ENCODE measurements at places on chromosomes 2 and 18.

DNA sequence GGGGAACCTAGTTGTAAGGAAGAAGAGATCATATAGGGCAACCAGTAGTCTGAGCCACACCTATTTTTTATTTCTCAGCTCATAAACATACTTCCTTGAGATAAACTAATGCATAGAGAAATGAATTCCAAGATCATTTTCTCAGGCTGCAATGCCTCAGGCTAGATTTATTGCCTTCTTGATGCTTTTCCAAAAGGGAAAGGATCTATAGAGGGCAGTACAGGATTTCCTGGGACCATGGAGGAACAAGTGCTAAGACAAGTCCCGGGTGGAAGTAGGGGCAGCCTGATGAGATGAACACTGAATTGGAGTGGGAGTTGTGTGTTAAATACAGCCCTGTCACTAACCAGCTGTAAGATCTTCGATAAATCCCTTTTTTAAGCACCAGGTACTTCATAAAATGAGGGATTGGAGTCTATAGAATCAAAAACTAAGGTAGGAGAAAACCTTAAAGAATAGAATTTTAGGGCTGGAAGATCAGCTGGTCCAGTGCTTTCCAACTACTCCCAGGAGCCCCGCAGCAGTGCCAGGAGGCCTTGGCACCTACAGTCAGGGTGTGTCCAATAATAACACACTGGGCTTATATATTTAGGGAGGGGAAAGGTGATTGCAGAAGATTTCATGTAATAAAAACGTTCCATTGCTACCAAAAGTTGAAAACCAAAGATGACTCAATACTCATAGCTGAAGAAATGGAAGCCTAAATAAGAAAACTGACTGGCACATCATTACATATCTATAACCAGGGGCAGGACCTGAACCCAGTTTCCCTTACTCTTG lies 58.1 kb downstream of the SERTAD2 start:
- no peak for DNase-seq

GRCh38 chr2:212911011-212911410 lies 240.4 kb downstream of the IKZF2 start:
- no peak for DNase-seq

DNA sequence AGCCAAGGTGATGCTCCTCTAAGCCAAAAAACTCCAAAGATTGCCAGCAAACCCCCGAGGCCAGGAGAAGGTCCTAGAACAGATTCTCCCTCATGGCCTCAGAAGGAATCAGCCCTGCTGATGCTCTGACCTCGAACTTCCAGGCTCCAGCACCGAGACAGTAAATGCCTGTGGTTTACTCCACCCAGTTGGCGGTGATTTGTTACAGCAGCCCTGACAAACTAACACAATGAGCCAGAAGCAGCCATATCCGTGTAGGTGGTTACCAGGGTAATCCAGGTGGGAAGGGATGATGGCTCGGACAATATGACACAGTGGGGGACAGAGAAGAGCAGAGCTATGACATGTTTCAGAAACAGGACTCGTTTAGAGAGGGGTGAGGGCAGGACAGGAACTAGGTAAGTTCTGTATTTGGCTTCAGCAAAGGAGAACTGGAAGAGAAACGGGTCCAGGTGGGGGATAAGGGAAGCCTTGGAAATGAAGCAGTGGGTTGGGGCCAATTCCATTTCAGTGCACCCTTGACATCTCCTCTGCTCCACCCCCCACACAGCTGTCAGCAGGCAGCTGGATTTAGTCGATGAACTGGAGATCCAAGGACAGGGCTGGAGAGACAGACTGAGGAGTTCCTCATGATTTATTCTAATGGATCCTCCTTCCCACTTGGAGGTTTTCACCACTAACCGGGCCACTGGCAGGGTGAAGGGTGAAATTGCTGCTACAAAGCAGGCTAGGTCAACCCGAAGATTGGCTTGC lies 179.7 kb upstream of the SH3BP4 start:
- DNase-seq: no peak

GRCh38 chr18:52903857-52904256 lies 563.9 kb downstream of the DCC start:
- DNase-seq: peak; percentile 70

- no peak for DNase-seq
Measured at GRCh38 chr2:68706637-68707036, 28.0 kb upstream of the ARHGAP25 start.

GRCh38 chr18:36627637-36628036 lies 201.2 kb downstream of the TPGS2 start:
- DNase-seq: no peak

- DNase-seq: no peak
Measured at GRCh38 chr2:28661589-28662001, 90.0 kb upstream of the PPP1CB start.
